Activated naive CD8-positive, alpha-beta T cell treated with anti-CD3 and anti-CD28 coated beads for 36 hours (primary cell): ENCODE measurements at places on chromosomes 1 and 21.

GRCh38 chr1:181423301-181423918 lies 59.9 kb upstream of the CACNA1E start:
- peak; percentile 20 for DNase-seq

GRCh38 chr1:245663373-245663772 lies 508.6 kb downstream of the KIF26B start:
- DNase-seq = no peak

DNA sequence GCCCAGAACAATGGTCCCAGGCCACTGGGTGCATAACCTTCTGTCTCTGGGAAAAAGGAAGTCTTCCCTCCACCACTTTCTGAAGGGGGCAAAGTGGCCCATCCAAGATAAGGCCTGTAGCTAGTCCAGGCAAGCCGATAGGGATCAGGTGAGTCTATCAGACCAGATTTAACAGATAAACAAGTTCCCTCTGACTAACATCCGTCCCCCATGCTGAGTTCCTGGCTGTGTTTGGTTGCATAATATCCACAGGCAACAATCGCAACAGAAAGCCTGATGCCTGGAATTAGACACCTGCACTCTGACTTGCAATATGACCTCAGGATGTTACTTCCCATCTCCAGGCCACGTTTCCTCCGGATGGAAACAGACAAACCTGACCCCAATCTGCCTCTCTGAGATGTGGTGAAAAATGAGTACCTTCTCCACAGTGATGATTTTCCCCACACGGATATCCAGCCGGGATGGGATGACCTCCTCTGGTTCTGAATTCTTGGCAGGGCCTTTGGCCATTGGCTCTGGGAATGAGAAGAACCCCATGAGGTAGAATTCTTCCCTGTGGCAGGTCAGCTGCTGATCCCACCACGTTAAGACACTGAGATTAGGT lies 36.4 kb downstream of the YARS1 start:
- no peak for DNase-seq

DNA sequence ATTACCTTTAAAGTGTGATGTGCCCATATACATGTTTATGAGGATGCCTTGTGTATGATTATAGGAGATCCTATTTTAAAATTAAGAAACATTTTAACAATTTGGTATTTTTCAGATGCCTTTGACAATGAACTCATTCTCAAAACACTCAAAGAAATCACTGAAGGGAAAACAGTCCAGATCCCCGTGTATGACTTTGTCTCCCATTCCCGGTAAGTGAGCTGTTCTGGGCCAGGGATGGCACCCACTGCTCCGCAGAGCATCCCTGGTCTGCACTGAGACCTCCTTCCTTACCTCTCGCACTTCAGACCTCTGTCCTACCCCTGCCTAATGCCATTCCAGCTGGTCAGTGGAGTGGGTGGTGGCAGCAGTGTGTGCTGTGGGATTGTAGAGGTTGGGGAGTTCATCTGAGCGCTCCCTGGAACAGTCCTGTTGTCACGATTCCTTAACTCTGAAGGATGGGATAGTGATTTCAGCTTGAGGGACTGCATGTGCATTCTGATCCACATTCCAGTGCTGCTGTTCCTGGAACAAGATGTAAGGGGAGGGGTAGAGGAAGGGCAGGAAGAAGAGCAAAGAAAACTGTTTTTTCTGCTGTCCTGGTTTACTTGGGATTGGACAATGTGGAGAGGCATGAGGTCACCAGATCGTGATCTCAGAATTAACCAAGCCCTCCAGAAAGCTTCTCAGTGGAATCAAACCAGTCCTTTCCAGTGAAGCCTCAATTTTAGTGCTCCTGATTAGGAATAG lies 63.9 kb downstream of the UCK2 start:
- DNase-seq = no peak

- no peak for DNase-seq
Observed at GRCh38 chr1:197663162-197663953, 111.9 kb downstream of the DENND1B start.
